Midbrain (tissue), 1 donor: ENCODE measurements at places on chromosomes 7 and 10.
A peak's percentile ranks its signal among the peaks of the same experiment; 100 is the strongest.

DNA sequence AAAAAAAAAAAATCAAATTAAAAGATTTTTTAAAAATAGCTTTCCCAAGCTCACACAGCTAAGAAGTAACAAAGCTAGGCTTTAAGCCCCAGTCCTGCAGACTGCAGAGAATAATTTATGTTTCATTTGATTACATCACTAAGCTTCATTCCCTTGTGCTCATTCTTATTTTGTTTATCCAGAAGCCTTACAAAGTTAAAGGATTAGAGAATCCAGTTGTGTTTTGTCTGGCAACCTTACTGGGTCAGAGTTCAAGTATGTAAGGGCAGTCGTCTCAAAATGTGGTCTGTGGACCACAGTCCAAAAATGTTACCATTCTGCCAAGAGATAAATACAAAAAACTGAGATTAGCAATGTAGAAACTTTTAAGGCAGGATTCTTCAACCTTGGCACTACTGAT, 32.1 kb upstream of the EZH2 start:
- no peak for DNase-seq

DNA sequence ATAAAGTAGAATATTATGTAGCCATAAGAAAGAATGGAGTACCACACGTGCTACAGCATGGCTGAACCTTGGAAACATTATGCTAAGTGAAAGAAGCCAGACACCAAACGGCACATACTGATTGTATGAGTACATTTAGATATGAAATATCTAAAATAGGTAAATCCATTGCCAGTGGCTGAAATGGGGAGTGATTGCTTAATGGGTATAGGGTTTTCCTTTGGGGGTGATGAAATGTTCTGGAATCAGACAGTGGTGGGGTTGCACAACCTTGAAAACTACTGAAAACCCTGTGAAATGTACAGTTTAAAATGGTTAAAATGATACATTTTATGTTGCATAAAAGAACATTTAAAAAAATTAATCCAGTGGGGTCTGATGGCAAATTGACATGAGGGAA, 667.9 kb downstream of the AUTS2 start:
- no peak for DNase-seq

- no peak for DNase-seq
Measured at GRCh38 chr10:14603534-14604102, 171.1 kb downstream of the FAM107B start.

- DNase-seq = peak; percentile 43
Measured at GRCh38 chr10:7610651-7611389, 55.9 kb downstream of the ITIH5 start.

- no peak for DNase-seq
Measured at GRCh38 chr7:142800699-142801260, 30.0 kb downstream of the PRSS2 start.

DNA sequence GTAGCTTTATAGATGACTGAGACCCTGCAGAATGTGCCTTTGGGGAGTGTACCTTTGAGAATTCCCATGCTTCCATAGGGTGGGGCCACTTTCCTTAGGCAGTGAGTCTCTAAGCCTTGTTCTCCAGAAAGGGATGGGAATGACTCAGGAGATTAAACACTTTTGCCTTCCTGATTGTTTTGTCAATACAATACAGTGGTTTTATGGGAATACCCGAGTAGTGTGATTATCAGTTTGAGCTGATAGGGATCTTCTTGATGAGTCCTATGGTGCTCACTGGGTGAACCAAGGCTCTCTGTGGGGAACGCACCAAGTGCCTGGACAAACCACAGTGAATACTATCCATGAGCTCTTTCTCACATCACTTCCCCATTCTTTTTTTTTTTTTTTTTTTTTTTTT, 6.3 kb downstream of the MYOF start:
- no peak for DNase-seq

GRCh38 chr10:78650122-78650521, 418.6 kb upstream of the ZMIZ1 start:
- DNase-seq = no peak

DNA sequence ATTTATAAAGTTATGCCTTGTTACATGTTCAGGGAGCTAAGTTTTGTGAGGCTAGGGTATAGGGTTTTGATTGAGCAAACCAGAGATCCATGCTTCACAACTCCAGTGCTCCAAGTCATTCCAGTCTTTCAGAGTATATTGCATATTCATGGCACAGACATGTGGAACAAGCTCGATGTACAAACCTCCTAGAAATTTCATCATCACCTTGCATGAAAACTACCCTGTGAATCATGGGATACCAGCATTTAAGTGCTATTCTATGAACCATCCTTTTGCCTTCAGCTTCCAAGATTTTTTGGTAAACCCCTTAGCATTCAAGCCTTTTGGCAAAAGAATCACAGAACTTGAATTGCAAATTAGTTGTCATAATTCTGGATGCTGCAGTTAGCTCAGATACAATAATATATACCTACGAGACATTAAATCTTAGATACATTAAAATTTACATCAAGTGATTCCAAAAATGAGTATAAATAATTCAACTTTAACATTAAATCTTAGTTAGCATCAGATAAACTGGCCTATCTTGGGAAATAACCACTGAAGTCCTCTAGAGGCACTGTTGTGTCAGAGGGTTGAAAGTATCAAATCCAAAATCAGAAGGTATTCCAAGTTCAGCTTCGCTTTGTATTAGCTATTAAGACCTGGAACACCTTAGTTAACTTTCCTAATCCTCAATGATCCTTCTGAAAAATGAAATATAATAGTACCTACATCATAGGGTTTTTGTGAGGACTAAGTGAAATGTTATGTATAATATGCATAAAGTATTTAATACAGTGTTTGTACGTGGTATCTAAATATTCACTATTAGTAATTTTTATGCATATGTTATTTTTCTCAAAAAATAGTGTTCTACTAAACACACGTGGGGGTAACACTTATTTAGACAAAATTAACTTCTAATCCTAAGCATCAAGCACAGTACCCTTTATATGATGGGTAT, 55.5 kb upstream of the CABCOCO1 start:
- DNase-seq = no peak

DNA sequence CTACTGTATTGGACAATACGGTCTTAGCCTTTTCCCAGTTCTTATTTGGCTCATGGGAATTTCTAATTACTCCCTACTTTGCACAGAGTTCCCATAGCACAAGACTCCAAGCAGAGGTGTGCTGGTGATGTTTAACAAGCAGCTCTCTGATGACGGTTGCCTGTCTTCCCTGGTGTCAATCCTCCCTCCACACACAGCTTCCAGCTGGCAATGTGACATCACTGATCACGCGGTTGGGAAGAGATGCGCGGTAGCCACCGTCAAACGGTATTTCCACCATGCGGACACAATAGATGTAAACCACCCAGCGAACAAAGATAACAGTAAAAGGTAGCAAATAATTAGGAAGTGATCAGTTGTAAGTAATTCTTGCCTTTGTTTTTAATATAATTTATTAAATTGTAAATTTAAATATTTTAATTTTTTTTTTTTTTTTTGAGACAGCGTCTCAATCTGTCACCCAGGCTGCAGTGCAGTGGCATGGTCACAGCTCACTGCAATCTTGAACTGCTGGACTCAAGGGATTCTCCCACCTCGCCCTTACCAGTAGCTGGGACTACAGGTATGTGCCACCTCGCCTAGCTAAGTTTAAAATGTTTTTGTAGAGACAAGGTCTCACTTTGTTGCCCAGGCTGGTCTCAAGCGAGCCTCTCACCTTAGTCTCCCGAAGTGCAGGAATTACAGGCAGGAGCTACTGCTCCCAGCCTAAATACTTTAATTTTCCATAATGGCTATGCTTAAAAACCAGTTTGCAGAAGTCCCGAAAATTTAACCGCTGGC, 36.3 kb upstream of the IL15RA start:
- no peak for DNase-seq

GRCh38 chr10:113059371-113059780, 109.3 kb downstream of the TCF7L2 start:
- peak; percentile 76 for DNase-seq

GRCh38 chr10:21431799-21432198, 93.7 kb downstream of the SKIDA1 start:
- DNase-seq = no peak

DNA sequence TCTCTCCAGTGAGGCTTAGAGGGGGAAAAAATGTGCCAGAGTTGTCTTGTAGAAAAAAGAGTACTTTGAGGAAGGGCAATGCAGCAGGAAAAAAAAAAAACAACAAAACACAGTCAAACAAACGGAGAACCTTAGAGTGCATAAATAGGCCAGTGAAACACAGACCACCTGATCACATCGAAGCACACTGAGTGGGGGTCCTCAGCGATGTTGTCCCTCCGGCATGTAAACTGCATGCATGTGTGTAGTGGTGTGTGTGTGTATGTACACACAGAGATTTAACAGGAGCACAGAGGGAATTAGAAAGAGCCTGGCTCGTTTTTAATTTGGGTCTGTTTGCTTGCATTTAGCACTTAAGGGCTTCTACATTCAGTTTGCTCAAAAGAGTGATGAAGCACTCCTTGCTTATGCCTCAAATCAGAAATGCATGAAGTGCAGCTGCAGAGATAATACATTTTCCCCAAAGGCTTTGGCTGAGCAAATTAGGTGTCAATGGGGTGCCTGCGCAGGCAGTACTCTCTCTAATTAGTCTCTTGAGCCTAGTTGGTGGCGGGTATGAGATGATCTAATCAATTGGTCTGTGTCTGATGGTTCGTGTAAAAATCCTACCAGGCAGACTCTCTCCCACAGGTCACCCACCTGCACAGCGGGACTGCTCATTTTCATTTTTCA, 62.7 kb upstream of the FZD1 start:
- no peak for DNase-seq

GRCh38 chr7:10939237-10939910, 34.3 kb upstream of the PHF14 start:
- DNase-seq = no peak

- peak; percentile 55 for DNase-seq
Measured at GRCh38 chr7:29194594-29195427, at the start of gene CHN2. Gene CHN2, plus strand, starts transcription at chr7:29194775.

DNA sequence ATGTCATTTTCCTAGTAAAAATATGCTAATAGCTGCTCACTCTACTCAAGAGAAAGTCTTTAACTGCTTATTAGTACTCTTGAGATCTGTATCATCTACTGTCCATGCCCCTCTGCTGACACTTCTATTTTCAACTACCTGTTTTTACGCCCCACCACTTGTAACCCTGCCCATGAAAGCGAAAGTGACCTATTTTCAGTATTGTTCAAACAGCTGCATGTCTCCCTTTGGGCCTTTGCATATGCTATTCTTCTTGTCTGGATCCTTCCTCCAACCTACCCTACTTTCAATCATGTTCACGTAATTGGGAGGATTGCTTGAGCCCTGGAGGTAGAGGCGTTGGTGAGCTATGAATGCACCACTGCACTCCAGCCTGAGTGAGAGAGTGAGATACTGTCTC, 1481.3 kb downstream of the GATA3 start:
- no peak for DNase-seq

DNA sequence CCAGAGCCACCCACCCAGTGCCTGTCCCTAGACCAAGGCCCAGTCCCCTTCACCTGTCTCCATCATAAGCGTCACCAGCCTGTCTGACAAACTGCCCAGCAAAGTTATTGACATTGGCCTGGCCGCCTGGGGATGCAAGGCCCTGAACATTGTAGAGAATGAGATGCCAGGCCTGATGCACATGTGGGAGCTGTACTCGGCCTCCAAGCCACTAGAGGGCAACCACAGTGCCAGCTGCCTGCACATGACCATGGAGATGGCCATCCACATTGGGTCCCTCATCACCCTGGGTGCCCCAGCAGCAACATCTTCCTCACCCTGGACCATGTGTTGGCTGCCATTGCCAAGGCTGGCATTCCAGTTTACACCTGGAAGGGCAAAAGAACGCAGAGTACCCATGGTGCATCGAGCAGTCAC, 63.7 kb upstream of the ANTXRL start:
- DNase-seq = no peak

DNA sequence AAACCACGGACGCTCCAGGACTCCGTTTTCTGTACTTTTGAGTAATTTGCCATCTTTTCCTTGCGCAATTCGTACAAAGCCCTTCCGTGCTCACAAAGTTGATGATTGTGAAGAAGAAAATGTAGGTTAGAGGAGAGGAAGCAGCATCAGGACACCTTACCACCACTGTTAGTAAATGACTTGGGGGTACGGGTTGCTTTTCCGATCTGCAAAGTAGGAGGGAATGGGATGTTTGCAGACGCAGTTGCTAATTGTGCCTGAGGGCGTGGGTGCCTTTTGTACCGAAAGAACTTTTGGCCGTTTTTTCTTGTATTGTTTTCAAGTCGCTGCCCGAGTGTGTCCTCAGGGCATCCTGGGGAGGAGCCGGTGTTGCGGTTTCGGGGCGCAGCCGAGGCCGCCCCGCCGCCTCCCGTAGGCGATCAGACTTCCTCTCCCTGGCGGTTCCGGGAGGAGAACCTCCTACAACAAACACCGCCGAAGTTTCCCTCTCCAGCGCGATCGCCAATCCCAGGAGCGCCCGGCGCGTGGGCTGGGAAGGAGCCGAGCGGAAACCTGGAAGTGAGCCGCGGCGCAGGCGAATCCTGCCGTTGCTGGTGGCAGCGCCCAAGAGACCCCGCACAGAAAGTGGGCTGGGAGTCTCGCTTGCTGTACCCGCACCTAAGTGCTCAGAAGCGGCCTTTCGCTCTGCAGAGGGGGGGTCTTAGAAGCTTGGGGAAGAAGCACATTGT, 1.0 kb downstream of the PRR15 start:
- DNase-seq = peak; percentile 25

GRCh38 chr10:21726601-21727225, 192.7 kb downstream of the MLLT10 start:
- DNase-seq = no peak

DNA sequence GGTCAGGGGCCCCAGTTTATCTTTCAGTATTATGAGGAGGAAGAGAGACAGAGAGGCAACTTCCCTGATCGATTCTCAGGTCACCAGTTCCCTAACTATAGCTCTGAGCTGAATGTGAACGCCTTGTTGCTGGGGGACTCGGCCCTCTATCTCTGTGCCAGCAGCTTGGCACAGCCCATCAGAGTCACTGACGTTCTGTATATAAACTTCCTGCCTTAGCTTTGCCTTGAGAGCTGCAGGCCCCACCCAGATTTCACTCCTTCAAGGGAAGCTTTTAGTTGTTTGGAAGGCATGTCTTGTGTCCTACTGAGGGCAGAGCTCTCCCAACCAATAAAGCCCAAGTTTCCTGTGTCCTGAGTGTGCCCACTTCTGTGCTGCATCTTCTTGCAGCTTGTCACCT, 242.5 kb upstream of the PRSS58 start:
- no peak for DNase-seq

GRCh38 chr7:25671111-25671510, 442.8 kb upstream of the NPVF start:
- DNase-seq = no peak

DNA sequence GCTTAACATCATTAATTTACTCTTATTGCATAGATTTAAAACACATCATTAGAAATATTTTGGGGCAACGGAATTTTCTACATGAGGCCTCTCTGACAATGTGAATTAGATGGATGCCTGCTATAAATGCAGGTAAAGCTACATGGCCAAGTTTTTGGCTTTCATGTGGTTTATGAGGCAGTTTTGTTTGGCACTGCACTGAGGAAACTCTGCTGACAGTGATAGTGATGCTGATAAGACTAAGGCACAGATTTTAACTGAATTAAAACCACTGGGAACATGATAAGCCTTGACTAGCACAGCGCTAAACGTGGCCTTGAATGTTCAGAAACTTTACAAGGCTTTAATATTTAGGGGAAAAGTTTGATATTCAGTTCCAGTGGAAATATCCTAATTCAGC, 114.3 kb upstream of the NOBOX start:
- no peak for DNase-seq

- peak; percentile 43 for DNase-seq
Measured at GRCh38 chr7:43572516-43573049, 10.3 kb upstream of the STK17A start.
